HFF-Myc (cell line): ENCODE measurements at places on chromosomes 4 and X.

DNA sequence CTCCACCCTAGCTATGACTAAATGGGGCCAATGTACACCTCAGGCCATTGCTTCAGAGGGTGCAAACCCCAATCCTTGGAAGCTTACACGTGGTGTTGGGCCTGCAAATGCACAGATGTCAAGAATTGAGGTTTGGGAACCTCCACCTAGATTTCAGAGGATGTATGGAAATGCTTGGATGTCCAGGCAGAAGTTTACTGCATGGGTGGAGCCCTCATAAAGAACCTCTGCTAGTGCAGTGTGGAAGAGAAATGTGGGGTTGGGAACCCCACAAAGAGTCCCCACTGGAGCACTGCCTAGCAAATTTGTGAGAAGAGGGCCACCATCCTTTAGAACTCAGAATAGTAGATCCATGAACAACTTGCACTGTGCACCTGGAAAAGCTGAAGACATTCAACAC, 284.1 kb downstream of the ANTXR2 start:
- no peak for DNase-seq

GRCh38 chr4:46979283-46979682, 14.1 kb downstream of the GABRA4 start:
- DNase-seq = no peak

DNA sequence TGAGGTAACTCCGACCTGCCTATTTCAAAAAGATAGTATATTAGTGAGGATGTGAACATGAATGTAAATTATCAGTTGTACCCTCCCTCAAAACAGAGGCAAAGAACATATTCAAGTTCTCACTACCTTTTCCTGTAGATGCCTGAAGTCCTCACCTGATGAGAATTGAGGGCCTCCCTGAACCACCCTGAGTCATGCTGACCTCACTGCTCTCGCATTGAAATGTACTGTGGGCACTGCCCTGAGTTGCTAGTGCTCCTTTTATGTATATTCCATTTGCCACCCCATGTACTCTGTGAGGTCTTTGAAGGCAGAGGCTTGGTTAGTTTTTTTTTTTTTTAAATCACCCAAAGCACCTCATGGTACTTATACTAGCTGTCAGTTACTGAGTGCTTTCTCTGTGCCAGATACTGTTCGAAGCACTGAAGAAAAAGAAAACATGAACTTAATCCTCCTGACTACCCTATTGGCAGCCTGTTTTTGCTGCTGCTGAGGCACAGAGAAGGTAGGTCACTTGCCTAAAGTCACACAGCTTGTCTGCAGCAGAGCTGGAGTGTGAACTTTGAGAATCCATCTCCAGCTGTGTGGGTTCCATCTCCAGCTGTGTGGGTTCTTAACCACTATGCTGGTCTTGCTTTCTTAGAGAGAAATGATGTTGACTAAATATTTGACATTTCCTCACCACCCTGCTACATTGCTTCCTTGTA, 253.1 kb upstream of the GPC4 start:
- DNase-seq = no peak

DNA sequence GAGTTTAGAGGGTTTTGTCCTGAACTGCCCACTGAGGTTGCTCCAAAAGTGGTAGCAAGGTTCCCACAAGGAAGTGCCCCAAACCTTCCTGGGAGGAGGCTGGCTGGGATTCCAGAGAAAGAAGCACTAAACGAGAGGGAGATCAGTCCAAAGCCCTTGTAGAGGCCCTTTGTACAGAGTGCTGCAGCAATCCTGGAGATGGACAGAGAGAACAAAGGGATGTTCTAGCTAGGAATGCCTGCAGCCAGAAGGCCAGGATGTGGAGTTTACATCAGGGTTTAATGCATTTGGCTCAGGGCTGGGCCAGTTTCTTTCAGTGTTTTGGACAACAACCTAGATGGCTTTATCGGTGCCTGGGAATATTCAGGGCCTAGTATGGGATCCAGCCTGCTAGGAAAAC, 2155.1 kb upstream of the AGA start:
- no peak for DNase-seq
